Psoas muscle (tissue), 8 donors: ENCODE measurements at places on chromosomes 7 and 10. TPM values are rescaled to one million over a fixed set of nuclear protein-coding genes. Genes with fewer than 3 reads are reported as not detected.

DNA sequence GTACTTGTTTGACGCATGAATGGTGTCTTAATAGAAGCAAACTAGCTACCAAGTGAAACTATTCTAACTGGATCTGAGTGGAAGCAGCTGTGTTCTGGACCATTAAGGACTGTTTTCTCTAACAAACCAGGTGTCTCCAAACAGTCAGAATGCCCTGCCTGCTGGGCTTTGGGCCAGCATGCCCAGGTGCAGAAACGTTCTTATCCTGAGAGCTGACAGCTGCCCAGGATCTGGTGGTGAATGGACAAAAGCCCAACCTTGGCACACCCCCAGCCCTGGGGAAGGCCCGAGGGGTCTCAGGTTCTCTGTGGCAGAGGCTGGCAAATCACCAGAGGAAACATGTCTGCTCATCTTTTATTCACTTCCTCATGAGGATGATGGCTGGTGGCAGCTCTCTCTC is 48.2 kb upstream of the LAMB4 start:
- no peaks in the 10 kb centered on the region for H3K4me1 ChIP-seq
- DNase-seq: no peak
- H3K27ac ChIP-seq: no peak overlapping the region
- H3K36me3 ChIP-seq: no peaks in the 10 kb centered on the region
- H3K4me3 ChIP-seq: no peak overlapping the region

GRCh38 chr7:66348959-66349358 is 143.8 kb downstream of the TPST1 start:
- H3K27me3 ChIP-seq: no peaks in the 10 kb centered on the region
- H3K27ac ChIP-seq: no peak overlapping the region
- no peaks in the 10 kb centered on the region for H3K36me3 ChIP-seq
- no peak for DNase-seq

DNA sequence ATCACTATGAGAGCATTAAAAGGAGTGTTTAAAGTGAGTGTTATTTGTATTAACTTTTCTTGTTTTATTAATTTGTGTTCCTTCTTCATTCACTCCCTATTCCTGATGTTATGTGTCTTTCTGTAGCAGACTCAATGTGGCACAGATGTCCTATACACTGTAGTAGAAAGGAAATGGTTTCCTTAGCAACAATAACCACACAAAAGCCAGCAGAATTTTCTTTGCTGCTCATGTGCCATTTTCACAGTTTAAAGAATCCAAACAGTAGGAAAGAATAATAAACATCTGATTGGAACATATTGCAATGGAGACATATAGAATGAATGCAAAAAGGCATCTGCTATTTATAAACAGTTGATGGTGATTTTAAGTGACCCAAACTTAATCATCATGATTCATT is 763.6 kb downstream of the PHTF2 start:
- no peaks in the 10 kb centered on the region for H3K27me3 ChIP-seq
- no peaks in the 10 kb centered on the region for H3K36me3 ChIP-seq
- no peak for DNase-seq
- H3K4me3 ChIP-seq: no peak overlapping the region
- H3K4me1 ChIP-seq: no peaks in the 10 kb centered on the region

DNA sequence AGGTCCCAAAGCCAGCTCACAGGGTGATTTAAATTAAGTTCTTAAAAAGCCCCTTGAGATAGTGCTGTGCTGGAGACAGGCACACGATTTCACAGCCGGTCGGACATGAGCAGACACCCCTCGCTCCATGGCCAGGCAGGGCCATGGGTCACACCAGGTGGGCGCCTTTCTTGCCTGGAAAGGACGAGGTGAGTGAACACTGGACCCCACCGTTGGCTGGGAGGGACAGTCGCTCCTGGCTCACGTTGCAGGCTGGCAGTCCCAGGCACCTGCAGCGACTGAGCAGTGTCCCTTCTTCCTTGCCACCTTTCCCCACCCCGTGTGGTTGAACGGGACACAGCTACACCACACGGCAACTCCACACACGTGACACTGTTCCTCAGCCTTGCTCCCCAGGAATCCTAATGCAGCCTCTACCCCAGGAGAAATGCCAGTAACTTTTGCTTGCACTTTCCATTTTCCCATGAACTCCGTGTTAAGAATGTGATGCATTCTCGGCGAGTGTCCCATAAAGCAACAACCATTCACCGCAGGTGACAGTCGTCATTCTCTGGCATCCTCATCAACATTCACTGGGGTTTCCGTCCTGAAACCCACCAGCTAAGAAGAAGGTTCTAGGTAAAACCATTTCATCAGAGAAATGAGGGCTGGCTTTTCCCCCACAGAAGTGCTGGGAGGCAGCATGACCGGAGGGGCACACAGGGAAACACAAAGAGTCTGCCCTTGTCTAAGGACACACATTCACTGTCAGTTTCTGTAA is 217.4 kb downstream of the ZMYND11 start:
- no peak overlapping the region for H3K27ac ChIP-seq
- H3K36me3 ChIP-seq: peaks cover 85% of the 10 kb centered on the region
- H3K4me1 ChIP-seq: no peaks in the 10 kb centered on the region
- DNase-seq: no peak

- H3K4me3 ChIP-seq: peak overlapping the region; percentile 27
- H3K27ac ChIP-seq: peak overlapping the region; percentile 75
- H3K36me3 ChIP-seq: no peaks in the 10 kb centered on the region
- no peaks in the 10 kb centered on the region for H3K27me3 ChIP-seq
- peaks cover 28% of the 10 kb centered on the region for H3K4me1 ChIP-seq
Measured at GRCh38 chr7:116354546-116355423, 144.4 kb downstream of the TES start.

- no peak overlapping the region for H3K27ac ChIP-seq
- no peak overlapping the region for H3K4me3 ChIP-seq
Measured at GRCh38 chr10:129163531-129163930, 303.5 kb upstream of the MGMT start.

DNA sequence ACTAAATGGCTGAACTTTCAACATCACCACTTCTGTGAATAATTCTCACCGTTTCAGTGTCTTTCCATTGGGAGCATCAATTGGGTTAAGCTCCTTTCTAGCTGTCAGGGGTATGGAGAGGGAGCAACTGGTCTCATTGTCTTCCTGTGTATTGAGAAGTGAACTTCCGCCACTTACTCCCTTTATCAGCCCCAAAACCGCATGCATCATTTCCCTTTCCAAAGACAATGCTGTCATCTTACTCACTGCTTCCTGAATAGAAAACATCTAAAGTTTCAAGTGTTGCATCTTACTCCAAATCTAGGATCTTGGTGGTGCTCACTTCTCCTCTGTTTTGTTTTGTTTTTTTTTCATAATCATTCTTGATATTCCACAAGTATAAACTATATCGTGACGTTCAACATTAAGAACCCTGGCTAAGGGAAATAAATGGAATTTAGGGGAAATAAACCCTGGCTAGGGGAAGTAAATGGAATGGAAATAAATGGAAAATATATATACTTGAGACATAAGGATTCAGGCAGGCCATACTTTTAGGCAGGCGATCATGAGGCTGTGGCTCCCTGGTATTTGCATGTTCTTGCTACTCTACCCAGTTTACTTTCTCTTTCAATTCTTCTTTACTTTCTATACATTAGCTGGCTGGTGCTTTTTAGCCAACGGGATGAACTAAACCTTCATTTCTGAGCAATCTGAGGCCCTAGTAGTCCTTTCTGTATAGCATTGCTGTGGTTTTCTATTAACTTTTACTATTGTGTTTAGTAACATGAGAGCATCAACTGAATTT is 371.9 kb downstream of the BMPER start:
- H3K4me3 ChIP-seq: no peak overlapping the region
- no peak overlapping the region for H3K27ac ChIP-seq
- no peaks in the 10 kb centered on the region for H3K4me1 ChIP-seq
- no peaks in the 10 kb centered on the region for H3K36me3 ChIP-seq
- DNase-seq: no peak

- H3K27ac ChIP-seq: no peak overlapping the region
- peaks cover 11% of the 10 kb centered on the region for H3K4me1 ChIP-seq
- no peaks in the 10 kb centered on the region for H3K36me3 ChIP-seq
Measured at GRCh38 chr7:45569290-45569685, 4.9 kb upstream of the ADCY1 start.

GRCh38 chr7:94823947-94824346 is 83.4 kb upstream of the PPP1R9A start:
- no peaks in the 10 kb centered on the region for H3K27me3 ChIP-seq
- DNase-seq: no peak
- H3K36me3 ChIP-seq: no peaks in the 10 kb centered on the region
- H3K4me3 ChIP-seq: no peak overlapping the region

- peak overlapping the region; percentile 64 for H3K27ac ChIP-seq
- H3K27me3 ChIP-seq: no peaks in the 10 kb centered on the region
- DNase-seq: no peak
- peak overlapping the region; percentile 69 for H3K4me3 ChIP-seq
- no peaks in the 10 kb centered on the region for H3K36me3 ChIP-seq
Measured at GRCh38 chr7:105691082-105691679, 109.9 kb upstream of the EFCAB10 start.

DNA sequence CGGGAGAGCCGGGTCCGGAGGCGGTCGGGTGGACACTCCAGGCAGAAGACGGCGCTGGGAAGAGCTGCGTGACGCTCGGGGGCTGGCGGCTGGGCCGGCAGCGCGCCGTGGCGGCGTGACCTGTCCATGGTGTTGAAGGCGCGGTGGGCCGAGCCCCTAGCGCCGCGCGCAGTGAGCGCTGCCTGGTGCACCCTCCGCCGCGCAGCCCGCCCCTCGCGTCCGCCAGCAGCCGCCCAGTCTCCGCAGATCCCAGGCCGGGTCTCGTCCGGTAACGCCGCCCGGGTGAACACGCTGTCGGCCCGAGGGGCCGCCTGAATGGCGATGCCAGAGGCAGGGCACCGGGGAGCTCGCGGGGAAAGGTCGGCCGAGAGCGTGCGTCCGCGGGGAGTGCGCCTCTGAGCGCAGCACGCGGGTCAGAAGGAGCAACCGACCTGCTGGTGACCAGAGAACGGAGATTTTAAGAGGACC is 657 bp upstream of the TMEM178B start:
- peak overlapping the region; percentile 79 for H3K4me3 ChIP-seq
- H3K27ac ChIP-seq: peak overlapping the region; percentile 71
- H3K27me3 ChIP-seq: peaks cover 5% of the 10 kb centered on the region
- peaks cover 7% of the 10 kb centered on the region for H3K4me1 ChIP-seq

The CHAT gene
- not detected for polyA plus RNA-seq

The SPDYE9 gene
- polyA plus RNA-seq: not detected

The HGF gene
- 0.25 TPM for polyA plus RNA-seq
